ENCODE measurements at places on chromosomes 16 and 17.

DNA sequence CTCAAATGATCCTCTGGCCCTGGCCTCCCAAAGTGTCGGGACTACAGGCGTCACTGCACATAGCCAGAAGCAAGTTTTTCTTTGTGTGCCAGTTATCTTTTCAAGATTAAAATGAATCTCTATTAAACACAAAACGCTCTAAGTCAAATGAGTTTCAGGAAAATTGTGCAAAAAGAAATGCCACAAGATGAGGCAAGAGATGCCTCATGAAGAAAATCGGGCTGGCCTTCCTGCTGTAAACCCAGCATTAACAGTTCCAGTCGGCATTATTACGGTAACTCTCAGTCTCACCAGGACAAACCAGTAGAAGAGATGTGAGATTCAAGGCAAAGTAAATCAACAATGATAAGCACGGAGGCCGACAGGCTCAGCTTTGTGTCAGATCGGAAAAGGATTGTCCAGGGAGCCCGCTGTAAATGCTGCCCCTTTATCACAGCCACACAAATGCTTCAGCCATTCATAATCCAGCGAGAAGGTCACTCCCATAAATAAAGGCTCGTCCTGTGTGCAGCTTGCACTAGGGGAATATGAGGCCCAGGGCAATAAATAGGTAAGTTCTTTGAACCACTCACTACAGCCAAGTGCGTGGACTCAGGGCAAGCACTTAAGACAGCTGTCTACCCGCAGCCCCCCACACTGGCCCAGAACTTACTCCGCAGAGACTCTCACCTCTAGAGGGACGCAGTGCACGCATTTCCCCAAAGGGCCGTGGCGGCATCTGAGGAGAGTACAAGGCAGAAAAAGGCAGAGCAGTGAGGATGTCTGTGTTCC, 27.2 kb downstream of the NPLOC4 start:
- no peak for DNase-seq

GRCh38 chr17:28665994-28666393, 4.0 kb downstream of the SUPT6H start:
- no peak for DNase-seq

DNA sequence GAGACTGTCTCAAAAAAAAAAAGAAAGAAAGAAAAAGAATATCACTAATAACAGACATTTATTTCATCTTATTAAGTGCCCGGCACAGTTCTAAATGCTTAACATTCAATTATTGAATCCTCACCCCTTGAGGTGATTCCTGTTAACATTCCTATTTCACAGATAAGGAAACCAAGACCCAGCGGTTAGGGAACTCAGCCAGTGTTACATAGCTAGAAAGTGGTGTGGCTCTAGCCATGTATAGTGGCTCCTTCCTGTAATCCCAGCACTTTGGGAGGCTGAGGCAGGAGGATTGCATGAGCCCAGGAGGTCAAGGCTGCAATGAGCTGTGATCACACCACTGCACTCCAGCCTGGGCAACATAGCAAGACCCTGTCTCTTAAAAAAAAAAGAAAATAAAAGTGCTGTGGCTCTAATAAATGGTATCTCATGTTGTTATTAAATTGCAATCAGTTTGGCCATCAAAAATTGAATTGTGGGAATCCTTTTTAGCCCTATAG, 28.1 kb downstream of the ZNRF1 start:
- DNase-seq, result no peak

DNA sequence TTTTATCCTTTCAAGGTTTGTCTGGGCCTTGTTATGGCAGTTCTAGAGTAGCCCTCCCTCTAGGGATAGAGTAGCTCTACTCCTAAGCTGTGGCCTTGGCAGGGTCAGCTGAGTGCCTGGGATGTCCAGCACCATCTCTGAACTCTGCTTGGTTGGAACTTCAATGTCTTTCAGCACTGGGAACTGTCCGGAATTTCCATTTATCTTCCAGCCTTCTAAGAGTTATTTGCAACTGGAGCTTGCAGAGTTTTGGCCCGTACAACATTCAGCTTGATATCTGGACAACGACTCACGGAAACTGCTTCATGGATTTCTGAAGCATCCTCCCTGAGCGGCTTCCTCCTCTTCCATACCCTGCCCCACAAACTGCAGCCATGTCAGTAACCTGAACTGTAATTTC, 22.9 kb downstream of the MMD start:
- DNase-seq, result no peak

GRCh38 chr17:77437017-77437416, 296.2 kb downstream of the SEC14L1 start:
- no peak for DNase-seq

DNA sequence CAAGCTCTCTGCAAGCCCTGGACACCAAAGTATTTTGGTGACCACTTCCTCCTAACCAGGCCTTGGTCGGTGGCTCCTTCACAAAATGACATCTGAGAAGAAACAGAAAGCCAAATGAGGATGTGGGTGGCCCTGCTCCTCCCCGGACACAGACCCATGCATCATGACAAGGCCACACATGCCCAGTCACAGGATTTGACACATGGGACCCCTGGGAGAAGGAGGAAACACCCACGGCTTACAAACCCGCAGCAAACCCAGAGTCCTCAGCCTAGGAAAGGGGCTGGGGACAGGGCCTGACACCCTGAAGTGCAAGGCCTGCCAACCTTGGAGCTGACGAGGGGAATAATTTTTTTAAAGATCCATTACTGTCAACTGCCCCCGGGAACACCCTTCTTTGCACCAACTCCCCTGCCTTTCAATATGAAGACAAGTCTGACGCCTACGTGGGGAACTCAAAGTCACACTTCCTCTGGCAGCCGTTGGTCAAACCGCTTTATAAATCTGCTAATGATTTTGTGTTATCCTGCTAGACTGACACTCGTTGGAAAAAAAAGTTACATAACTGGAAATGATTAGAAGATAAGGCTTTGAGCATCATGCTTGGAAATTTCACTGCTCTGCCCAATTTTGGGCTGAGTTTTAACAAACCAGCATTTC, 41.3 kb downstream of the GAS7 start:
- DNase-seq, result peak; percentile 77

DNA sequence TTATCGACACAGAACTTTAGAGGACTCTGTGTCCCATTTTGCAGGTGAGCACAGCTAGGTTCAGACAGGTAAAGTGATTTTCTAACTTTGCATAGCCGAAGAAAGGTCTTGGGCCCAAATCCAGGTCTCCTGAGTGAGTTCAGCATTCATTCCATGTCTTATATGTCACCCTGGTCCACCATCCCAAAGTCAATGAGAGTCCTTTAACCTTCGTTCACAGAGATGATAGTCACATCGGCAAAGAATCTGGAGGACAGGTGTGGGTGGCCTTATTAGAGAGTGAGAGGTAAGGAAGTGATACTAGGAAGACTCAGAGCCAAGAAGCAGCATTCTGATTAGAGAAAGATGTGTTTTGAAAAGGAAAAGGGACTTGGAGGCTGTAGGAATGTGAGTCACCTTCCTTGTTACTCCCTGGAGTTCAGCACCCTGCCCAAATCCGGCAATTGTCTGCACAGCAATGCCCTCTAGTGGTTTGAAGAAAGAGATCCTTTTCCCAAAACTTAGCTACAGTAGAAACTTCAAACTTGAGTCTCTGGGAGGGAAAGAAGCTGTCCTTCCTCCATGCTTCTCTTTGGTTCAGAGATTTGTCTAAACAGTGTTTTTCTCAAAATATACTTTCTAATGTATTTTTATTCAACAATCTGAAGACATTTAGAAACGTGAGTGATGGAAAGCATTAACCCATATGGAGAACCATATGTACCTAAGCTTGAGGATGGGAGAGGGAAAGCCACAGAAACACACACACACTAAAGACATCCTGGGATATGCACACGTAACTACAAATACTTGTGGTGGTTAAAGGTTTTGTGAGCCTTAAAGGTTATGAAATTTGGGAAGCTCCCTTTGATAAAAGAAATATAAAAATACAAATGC, 96.4 kb upstream of the SHISA6 start:
- DNase-seq, result peak; percentile 83

- peak; percentile 62 for DNase-seq
These were observed 22.6 kb downstream of the IST1 start for GRCh38 chr16:71917900-71918299.

GRCh38 chr16:85617948-85618347, 4.8 kb downstream of the GSE1 start:
- DNase-seq, result no peak

- DNase-seq, result peak; percentile 79
These were observed 539 bp upstream of the VAMP2 start for GRCh38 chr17:8162997-8163977.

- DNase-seq, result peak; percentile 95
These were observed 32.7 kb upstream of the CDH1 start for GRCh38 chr16:68704232-68704867.

GRCh38 chr17:7852262-7852670, 2.6 kb upstream of the TMEM88 start:
- no peak for DNase-seq

DNA sequence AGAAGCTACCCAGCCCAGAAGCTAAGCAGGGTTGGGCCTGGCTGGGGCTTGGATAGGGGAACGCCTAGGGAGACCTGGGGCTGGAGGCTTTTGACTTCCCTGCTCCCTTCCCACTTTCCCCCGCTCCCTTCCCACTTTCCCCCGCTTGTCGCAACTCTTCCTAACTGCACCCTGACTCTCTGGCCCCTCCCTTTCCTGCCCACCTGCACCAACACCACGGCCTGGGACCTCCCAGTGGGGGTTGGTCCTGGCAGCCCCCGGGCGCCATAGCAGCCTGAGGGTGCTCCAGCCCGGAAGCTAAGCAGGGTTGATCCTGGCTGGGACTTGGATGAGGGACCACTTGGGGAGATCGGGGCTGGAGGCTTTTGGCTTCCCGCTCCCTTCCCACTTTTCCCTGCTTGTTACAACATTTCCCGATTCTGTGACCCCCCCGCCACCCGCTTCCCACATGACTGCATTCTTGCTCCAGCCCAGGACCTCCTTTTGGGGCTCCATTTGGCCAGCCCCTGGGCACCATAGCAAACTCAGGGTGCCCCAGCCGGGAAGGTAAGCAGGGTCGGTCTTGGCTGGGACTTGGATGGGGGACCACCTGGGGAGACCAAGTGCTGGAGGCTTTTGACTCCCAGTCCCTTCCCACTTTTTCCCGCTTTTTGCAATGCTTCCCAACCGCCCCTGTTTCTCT, 2287.0 kb downstream of the TP53TG3F start:
- DNase-seq, result no peak

DNA sequence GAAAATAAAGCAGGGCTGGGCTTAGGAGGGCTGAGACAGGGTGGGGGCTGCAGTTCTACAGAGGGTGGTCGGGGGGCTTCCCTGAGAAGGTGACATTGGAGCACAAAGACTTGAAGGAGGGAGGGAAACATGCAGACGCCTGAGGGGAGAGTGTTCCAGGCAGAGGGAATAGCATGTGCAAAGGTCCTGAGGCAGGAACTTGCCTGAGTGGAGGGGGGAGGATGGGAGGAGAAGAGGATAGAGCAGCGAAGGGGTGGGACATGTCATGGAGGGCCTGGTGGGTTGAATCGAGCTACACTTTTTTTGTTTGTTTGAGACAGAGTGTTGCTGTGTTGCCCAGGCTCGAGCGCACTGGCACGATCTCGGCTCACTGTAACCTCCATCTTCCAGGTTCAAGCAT, 33.0 kb downstream of the GINS3 start:
- DNase-seq, result no peak

- no peak for DNase-seq
These were observed 81.1 kb upstream of the LHX1 start for GRCh38 chr17:36856222-36856621.

- no peak for DNase-seq
These were observed 25.2 kb upstream of the ABCC3 start for GRCh38 chr17:50609380-50610074.

GRCh38 chr17:37642681-37643080, 565 bp downstream of the DDX52 start:
- DNase-seq, result no peak

- no peak for DNase-seq
These were observed 223.0 kb downstream of the TANC2 start for GRCh38 chr17:63189082-63189481.

GRCh38 chr17:75124819-75125162, 6.8 kb downstream of the NT5C start:
- DNase-seq, result no peak

GRCh38 chr17:3027786-3028532, 35.4 kb downstream of the OR1D5 start:
- DNase-seq, result peak; percentile 43

DNA sequence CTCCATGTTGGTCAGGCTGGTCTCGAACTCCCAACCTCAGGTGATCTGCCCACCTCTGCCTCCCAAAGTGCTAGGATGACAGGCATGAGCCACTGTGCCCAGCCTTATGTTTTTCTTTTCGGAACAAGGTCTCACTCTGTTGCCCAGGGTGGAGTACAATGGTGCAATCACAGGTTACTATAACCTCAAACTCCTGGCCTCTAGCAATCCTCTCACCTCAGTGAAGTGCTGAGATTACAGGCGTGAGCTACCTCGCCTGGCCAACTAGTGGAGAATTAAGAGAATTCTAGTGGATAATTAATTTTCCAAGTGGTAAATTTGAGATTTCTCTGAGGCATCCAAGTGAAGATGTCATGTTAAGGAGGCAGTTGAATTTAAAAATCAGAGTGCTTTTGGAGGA, 2.9 kb upstream of the FBXO47 start:
- peak; percentile 19 for DNase-seq

- no peak for DNase-seq
These were observed 28.2 kb downstream of the SNX20 start for GRCh38 chr16:50652836-50653425.

DNA sequence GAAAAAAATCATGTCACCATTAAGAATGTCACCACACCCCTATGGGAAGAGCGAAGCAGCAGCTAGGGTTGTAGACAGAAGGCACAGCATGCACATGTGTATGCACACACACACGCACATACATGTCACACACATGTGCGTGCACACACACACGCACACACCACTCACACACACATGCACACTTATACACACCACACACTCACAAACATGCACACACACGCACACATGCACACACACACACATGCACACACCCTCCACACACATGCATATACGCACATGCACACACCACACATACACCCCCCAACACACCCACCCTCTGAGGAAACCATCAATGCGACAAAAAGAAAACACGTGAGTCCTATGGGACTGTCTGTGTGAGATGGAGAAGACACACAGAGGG, 205.4 kb downstream of the ENGASE start:
- DNase-seq, result no peak

- no peak for DNase-seq
These were observed 28.5 kb downstream of the HSD17B2 start for GRCh38 chr16:82063456-82064082.

GRCh38 chr17:56699186-56699894, 105.8 kb downstream of the NOG start:
- DNase-seq, result peak; percentile 100

DNA sequence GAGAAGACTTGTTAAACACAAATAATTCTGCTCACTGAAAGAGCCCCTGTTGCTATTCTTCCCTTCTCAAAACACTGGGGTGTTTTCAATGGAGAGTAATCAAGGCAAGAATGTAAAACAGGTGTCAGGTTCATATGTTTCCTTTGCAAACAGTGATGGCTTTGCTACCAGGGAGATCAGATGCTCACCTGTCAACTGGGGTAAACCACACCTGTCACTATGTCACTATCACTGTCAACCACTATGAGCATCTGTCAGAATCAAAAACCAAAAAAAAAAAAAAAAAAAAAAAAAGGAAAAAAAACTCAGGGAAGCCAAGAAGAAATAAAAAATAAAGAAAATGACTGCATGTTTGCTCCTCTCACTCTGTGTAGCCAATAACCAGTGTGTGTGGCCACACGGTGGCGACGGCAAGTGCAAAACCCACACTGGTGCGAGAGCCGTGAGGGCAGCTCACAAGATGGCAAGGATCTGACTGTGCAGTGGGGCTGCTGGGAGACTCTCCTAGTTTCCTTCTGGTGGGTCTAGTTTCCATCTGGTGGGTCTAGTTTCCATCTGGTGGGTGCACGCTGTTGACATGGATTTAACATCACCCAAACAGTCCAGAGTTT, 22.7 kb downstream of the USP22 start:
- DNase-seq, result no peak
